ENCODE measurements at places on chromosomes 2 and 18.

- DNase-seq = no peak
Observed at GRCh38 chr2:241887806-241888522, 18.4 kb downstream of the RTP5 start.

DNA sequence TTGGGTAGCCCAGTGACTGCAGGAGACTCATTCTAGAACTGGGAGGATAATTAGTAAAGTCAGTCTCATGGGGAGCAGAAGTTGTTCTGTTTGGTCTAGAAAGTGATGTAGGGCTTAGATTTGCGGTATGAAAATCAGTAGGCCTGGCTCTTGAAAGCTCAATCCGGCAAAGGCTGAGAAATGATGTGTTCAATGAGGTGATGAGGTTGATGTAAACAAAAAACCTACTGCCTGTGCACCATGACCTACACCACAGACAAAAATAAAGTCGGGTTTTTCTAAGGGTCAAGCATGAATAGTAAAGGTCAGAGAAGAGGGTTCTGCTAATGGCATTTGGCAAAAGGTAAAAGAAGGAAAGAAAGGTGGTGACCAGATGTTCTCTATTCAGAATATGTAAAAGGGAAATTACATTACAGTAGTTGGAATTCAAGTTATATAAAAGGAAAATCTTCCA is 80.8 kb upstream of the COL5A2 start:
- no peak for DNase-seq

DNA sequence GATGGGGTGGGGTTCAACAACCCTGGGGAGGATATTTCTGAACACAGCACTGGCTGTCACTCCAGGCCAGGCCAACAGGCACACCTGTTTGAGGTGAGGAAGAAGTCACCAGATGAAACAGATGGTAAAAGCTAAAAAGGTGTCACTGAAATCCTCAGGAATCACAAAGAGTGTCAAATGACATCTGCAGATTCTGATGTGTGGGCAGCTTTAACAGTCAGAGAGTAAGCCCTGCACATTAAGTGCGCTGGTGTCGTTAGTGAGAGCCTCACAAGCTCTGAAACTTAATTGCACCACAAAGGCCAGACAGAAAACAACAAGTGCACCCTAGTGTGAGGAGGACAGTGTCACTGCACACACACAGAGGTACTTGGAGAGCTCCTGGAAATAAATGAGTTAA is 13.6 kb downstream of the FLACC1 start:
- DNase-seq = no peak

DNA sequence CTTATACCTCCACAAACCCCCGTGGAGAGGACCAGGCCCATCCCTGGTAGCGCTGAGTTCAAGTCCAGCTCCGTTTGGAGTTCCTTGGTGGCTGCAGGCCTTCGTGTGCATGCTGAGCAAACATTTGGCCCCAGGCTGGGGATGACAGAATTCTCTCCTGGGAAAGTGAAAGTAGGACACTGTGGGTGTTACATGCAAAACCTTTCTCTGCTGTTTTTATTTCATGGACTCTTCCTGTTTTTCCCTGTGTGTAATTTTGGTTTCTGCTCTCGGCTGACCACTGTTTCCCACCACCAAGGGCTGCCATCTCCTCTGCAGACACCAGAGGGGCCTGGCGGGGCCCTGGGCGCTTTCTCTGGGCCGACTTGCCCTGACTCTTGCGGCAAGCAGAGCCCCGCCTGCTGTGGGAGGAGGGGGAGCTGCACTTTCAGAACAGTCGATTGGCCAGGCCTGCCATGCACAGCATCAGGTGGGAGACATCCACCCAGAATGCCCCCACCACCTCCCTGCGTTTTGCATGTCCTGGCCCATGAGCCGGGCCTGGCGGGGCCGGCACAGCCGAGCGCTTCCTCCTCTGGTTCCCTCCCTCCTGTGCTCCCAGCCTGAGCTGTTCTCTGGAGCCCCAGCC is 102.4 kb downstream of the CABLES1 start:
- peak; percentile 79 for DNase-seq

DNA sequence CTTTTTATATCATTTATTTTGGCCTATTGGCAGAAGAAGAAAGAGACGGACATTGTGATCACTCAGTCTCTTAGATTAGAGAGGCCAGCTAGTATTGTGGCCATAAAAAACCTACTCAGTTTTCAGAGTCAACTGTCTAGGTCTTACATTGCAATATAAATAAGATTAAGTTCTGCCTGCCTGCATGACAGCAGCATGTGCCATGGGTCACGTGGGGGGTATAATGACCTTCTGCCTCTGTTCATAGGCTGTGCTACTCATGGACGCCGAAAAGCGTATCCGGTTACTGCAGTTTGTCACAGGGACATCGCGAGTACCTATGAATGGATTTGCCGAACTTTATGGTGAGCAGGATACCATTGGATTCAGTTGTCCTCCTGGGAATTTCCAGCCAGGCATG is 238.5 kb downstream of the ALPK2 start:
- DNase-seq = no peak

GRCh38 chr2:98872526-98872925 is 63.5 kb downstream of the CRACDL start:
- no peak for DNase-seq

DNA sequence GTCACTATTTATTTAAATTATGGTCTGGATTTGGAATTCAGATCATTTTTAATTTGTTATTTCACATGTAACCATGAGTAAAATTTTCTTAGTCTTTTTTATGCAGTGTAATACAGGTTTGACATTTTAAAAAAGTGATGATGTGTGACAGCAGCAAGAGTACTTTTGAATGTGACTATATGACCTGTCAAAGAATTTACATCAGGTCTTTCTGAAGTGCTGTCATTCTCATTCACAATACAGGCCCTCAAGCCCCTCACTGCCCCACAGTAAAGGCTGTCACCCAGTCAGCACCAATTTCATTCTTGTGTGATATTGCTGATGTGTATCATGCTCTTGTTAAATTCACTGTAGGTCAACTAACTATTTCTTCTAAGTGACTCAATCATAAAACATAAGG is 364.2 kb downstream of the NUP35 start:
- no peak for DNase-seq

Measured in MV-4-11 (cell line).